ENCODE measurements at places on chromosomes 1 and 21. TPM values are rescaled to one million over a fixed set of nuclear protein-coding genes. Genes with fewer than 3 reads are reported as not detected.

DNA sequence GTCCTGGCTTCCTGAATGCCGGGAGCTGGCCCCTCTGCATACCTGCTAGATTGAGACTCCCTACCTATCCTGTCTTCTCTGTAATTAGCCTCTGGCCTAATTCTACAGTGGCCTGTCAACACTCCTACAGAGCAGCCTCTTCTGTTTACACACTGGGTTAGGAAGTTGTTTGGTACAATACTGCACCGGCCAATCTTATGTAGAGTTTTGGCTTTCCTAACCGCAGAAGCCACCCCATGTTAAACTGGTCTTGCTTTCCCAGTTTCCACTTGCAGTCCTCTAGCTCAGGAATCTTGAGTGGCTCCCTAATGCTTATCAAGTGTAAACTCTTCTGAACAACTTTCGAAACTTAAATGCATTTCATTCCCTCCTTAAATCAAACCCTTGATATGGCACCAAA is 42.8 kb downstream of the DPH5 start:
- DNase-seq, result no peak

DNA sequence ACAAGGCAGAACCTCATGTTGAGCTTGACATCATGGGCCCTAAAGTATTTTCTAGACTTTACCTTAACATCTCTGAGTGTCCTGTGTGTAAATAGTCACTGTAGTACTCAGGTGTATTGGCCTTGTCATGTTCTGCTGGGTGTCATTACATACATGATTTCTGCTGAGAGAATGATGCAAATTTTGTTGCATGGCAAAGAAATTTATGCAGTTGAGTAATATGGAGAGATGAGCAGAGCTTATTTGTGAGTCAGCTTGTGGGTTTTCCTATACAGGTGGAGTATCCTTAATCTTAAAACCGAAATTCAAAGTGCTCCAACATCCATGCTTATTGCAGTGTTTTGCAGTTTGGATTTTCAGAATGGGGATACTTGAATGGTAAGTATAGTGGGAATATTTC is 36.6 kb downstream of the RGL1 start:
- no peak for DNase-seq

- DNase-seq, result no peak
Observed at GRCh38 chr1:245566134-245566533, 411.3 kb downstream of the KIF26B start.

- no peak for DNase-seq
Observed at GRCh38 chr21:39681257-39681656, 63.7 kb upstream of the IGSF5 start.

DNA sequence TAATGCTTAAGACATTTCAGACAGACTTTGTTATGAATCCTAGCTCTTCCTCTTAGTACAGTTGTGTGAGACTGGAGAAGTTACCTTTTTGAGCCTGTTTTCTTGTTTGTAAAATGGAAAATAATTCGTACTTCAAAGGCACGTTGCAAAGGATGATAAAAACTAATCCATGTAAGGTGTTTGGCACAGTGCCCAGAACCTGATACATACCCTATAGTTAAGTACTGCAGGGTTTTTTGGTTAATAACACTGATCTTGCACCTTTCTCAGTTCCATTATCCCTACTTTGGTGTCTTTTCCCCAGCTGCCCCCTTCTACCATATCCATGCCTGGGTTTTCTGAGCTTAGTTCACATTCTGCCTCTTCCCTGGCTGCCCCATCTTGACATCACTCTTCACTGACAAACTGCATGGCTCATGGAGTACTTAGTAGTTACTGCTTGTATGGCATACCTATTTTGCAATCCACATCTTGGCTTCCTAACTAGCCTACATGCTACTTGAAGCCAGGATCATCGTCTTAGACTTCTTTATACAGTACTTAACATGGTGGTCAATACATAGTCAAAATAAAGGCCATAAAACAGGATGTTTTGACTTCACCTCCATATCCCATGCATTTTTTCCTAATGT is 10.1 kb downstream of the CCDC185 start:
- no peak for DNase-seq

DNA sequence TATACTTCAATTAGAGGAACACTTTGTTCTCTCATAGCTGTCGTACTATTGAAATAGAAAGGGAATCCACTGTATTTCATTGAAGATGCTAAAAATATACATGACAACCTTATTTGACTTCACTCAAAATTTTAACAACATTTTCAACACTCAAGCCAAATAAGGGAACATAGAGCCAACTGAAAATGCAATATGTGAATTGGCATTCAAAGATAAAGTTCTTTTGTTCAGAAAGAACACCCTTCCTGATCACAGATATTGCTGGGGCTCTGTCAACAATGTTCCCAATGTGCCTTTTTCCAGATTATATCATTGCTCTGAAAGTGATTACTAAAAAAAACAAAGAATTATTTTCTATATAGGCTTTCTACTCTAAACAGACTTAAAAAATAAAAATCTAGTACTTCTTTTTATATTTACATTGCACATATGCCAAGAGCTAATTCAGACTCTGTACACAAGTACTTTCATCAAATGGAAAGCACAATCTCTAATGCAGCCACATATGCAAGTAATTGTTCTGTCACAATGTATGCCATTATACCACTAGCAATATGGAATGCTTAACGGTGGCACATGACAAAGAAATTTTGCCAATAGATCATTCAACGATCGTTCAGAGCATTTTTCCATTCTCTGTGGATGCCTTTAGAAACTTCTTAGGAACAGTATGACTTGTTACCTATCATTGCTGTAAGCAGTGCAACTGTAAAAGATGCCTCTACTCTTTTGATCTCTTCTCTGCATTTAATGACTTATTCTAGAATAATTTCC is 171.0 kb downstream of the EIF4G3 start:
- no peak for DNase-seq

DNA sequence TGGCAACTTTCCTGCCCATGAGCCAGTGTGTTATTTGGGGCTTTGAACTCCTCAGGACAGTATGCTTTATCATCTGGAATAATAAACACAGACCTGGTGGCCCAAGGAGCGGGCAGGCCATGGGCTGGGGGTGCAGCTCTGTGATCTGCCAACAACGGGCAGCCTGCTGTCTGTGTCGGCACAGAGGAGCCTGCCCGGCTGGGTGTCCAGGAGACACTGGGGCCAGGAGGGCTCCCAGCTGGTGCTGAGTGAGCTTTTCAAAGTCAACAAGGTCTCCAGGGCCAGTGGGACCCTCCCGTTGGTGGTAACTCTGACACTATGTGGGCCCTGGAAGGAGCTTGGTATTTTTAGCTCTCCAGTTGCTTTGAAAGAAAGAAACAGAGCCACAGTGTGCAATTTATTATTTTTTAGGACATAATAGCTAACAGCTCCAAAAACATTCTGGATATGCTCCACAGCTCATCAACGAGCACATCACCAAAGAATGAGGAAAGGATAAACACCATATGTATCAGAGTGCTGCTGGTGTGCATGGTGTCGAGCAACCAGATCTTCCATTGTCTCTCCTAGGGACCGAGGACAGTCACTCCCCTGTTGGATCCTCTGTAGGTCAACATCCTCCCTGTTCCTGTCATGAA is 488.7 kb upstream of the USP24 start:
- peak; percentile 90 for DNase-seq

- DNase-seq, result no peak
Observed at GRCh38 chr1:30194741-30195423, 528.5 kb downstream of the MATN1 start.

GRCh38 chr1:64186138-64186897 is 17.1 kb upstream of the UBE2U start:
- no peak for DNase-seq

DNA sequence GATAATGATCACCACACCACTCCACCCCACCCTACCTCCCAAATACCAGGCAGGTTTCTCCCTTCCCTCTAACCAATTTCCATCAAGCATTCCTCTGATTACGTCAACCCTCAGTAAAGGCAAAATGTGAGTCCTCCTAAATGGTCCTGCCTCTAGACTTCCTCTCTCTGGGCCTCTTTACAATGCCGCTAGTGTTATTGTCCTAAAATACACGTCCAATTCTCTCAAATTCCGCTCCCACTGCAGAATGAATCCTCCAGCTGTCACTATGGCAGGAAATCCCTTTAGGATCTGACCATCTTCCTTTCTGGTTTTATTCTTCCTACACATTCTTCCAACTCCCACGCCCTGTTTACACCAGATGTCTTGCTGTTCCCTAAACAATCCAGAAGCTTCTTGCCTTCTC is 68.7 kb downstream of the DEGS1 start:
- DNase-seq, result no peak

NR0B2 gene
- not detected for total RNA-seq

DMRTA2 gene
- 15.0 TPM for total RNA-seq

INAVA gene
- 0.72 TPM for total RNA-seq

AIRE gene
- total RNA-seq, result not detected

SLC19A2 gene
- 13.2 TPM for total RNA-seq

All from SJSA1 (cell line).